ENCODE measurements at places on chromosomes 5 and 9. TPM values are rescaled to one million over a fixed set of nuclear protein-coding genes. Genes with fewer than 3 reads are reported as not detected.

DNA sequence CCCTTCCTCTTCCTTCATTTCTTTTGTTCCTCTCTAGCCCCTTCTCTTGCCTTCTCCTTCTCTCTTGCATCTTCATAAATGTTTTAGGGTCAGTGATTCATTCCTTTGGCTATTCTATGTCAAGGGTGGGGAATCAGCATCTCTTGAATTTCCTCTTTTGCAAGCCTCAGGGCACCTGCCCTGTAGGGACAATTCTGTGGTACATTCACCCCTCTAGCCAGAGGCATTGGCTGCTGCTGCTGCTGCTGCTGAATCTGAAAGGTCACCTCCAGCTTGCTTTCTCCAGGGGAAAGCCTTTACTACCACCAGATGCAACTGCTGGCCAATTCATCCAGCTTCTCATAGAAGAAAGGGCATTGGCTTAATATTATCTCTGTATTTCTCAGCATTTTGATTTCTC, 87.3 kb downstream of the INSYN2B start:
- DNase-seq: no peak

DNA sequence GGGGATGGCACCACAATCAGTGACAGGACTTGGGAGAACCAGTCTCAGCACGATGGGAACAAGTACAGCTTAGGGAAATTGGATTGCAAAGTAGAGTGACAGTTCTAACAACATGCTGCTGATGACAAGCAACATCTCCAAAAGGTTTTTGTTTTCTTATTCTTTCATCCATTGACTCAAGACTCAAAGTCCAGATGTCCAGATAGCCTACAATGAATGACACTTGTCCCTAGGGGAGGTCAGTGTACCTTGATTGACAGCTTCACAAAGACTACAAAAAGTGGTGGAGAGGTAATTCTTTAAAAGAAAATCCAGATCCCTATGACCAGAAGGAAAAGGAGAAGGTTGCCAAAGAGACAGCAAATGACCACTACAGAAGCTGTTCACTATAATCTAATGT, 323.9 kb downstream of the TMEM232 start:
- DNase-seq: no peak

DNA sequence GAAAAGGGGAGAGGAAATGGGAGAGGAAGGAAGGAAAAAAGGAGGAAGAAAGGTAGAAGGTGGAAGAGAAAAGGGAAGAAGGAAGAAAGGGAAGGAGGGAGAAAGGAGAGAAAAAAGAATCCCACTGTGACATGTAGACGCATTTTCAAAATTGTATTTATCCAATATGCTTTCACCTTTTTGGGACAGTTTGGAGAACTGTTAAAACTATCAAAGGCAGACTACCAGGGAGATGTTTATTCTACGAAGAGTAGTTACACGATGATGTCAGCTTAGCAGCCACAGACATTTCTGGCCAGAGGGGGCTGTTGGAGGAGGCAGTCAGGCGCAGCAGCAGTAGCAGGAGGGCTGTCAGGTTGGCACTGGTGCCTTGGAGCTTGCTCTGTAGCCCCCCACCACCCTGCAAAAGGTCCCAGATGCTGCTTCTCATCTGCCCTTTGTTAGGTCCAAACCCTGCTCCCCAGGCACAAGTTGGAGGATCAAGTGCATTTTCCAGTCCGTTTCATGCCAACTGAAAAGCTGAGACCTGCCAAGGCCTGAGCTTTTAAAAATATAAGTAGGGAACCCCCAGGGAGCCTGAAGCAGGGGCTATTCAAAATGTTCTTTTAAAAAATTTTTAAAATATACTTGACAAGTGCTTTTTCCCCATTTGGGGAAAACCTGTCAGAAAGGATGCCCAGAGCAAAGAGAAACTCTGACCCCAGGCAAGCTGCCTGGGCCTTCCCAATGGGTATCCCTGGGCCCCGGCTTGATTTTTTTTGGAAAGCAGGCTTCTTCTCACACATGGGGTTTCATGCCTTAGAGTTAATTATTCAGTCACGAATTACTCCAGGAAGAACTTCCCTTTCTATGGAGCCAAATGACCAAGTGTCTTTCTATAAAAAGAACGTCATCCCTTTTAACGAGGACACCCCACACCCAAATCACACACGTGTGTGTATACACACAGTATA, 203.3 kb downstream of the SLIT3 start:
- DNase-seq: no peak

- no peak for DNase-seq
These were observed 50.5 kb upstream of the EPB41L4B start for GRCh38 chr9:109371374-109371773.

- no peak for DNase-seq
These were observed 78.9 kb downstream of the PARP8 start for GRCh38 chr5:50745221-50745910.

DNA sequence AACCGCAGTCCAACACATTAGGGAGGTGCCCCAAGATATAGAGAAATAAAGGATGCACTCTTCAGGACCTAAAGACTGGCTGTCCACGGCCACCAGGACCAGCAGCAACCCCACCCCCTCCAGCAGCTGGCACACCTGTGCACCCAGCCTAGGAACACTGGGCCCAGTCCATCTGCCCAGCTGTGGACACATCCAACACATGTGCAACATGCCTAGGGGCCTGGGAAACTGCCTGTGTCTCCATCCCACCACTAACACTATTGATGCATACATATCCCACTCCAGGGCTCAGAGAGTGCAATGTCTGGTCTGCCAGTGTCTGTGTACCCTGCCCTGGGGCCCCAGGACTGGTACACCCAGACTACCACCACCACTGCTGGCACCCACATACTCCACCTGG, 1781.3 kb downstream of the MAT2B start:
- no peak for DNase-seq

DNA sequence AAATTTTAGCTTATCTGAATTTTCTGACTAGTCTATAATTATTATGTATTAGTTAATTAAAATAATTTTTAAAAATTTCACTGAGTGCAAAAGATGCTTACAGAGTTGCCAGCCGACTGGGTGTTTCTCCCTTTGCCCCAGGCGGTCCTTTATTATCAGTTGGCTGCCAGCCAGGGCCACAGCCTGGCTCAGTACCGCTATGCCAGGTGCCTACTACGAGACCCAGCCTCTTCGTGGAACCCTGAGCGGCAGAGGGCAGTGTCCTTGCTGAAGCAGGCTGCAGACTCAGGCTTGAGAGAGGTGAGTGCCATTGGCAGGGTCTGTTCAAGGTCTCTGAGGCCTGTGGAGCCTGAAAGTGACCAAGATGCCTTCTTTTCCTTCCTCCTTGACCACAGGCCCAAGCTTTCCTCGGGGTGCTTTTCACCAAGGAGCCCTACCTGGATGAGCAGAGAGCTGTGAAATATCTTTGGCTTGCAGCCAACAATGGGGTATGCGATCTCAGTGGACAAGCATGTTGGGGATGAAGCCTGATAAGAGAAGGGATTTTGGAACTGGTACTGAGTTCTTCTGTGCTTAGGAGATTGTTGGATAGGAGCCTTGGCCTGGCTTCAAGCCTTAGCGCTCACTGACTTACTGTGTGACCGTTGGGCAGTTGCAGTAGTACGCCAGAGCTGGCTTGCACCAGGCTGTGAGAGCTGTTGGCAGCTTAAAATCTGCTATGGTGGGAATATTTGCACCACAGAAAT, 10.6 kb downstream of the DELE1 start:
- no peak for DNase-seq

GRCh38 chr9:99181206-99181605, 40.5 kb downstream of the ALG2 start:
- no peak for DNase-seq

CDH9 gene
- total RNA-seq: not detected

C9 gene
- total RNA-seq: not detected

PAPPA gene
- 0.02 TPM for total RNA-seq

MYMK gene
- not detected for total RNA-seq

ENC1 gene
- total RNA-seq: 26.2 TPM

FCN2 gene
- total RNA-seq: not detected

All from A172 (cell line).